ENCODE measurements at places on chromosomes 11 and 22.

- peak; percentile 67 for DNase-seq
Measured at GRCh38 chr11:28086569-28086968, 21.4 kb downstream of the KIF18A start.

- no peak for DNase-seq
Measured at GRCh38 chr11:13963169-13963948, 836 bp downstream of the SPON1 start.

- no peak for DNase-seq
Measured at GRCh38 chr11:45876401-45876800, 9.1 kb upstream of the MAPK8IP1 start.

DNA sequence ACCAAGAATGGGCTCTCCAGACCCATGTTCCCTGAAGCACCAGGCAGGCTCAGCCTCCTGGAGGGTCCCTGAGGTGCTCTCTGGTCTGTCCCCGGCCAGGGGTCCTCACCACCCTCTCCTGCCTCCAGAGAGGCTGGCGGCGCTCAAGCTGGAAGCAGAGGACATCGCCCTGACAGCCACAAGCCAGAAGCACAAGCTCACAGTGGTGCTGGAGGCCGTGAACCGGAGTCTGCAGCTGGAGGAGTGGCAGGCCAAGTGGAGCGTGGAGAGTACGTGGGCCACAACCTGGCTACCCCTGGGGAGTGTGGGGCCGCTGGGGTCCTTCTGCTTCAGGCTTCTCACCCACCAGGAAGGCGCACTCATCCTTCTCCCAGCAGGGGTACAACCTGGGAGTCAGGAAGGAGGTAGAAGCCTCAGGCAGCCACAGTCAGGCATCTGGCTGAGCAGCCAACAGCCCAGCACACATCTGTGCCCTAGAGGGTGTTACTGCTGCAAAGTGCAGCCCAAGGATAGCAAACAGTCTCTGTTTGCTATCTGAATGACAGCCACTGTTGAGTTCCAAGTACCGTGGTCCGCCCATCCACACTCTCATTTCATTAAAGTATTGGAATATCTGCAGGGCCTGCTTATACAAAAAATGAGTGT lies 8.4 kb downstream of the PARVG start:
- no peak for DNase-seq

DNA sequence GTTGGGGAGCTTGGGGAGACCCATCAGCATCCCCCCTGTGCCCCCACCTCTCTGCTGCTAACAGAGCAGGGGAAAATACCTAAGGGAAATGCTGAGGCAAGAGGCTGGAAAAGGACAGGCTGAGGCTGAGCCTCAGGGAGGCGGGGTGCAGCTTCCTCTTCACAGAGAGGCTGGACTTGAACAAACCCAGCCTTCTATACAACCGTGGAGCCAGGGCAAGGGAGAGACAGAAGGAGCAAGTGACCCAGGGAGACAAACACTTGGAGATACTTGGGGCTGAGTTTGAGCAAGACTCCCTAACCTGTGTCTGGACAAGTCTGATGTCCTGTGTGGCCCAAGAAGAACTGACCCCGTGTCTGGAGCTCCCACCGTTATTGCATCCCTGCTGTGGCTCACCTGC lies at the start of gene SLCO2B1:
SLCO2B1 (plus strand) TSS at position 229 of the 400 bp plus-strand sequence. CDS start 275 bp downstream, outside the sequence.
- DNase-seq, result no peak

DNA sequence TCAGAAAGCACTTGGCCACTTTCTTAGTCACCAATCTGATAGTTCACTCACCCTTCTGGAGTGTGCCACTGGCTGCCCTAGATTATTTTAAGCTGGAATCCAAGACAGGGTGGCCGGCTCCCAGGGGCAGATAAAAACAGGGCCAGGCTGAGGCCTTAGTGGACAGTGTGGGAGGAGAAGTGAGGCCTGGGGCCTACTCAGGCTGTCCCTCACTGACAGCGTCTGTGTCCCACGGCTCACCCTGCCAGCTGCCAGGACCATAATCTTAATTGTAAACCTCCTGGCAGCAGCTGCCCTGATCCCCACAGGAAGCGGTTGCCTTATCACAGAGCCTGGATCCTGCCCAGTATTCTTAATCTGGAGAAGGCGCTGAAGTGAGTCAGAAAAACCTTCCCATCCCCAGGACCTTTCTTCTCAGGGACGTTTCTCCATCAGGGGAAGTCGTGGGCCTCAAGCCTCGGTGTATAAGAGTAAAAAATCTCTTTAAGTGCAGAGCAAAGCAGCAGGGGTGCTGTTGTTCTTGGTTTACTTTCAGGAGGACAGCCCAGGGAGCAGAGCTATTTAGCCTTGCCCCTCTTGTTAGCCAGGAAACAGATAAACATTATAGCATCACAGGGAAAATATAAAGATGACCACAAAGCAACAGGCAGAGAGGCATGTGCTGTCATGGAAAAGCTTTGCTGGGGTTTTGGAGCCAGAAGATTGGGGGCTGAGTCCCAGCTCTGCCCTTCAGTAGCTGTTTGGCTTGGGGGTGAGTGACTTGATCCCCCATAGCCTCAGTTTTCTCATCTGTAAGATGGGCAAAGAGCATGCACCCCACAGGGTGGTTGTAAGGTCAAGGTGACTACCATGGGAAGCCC lies 39.6 kb downstream of the TSPAN18 start:
- DNase-seq, result no peak

- no peak for DNase-seq
Measured at GRCh38 chr11:79200398-79201070, 240.3 kb downstream of the TENM4 start.

GRCh38 chr11:23359297-23359696 lies 499.0 kb upstream of the CCDC179 start:
- DNase-seq, result peak; percentile 78

DNA sequence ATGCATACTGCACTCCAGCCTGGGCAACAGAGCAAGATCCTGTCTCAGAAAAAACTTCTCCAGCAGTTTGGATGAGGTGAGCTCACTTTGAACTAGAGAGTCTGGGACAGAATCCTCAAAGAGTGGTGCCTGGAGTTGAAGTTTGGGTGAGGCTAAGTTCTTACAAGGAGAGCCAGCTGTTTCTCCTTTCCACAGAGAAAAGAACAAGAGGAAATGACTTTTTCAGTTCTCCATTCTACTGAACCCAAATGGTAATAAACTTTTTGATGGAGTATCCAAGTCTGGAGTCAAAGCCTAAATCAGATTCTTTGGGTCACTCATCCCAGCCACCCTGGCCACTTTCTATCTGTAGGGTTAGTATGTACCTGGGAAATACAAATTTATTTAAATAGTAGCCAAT lies 102.7 kb downstream of the TRAF6 start:
- no peak for DNase-seq

DNA sequence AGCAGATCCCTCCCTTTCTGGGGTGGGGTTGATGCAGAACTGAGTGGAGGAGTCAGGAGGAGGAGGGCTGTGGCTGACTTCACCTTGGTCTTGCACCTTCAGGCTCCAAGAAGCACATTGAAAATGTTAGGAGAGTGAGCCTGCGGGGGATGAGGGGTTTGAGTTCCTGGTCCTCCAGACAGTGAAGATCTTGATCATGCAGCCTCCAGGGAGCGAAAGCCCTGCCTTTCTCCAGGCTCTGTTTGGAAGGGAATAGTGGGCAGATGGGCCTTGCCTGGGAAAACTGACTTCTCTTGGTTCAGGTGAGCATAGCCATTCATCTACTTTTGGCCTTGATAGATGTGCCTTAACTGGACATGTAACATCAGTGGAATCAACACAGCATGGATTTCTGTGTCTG lies 267.6 kb upstream of the B3GAT1 start:
- DNase-seq, result no peak

DNA sequence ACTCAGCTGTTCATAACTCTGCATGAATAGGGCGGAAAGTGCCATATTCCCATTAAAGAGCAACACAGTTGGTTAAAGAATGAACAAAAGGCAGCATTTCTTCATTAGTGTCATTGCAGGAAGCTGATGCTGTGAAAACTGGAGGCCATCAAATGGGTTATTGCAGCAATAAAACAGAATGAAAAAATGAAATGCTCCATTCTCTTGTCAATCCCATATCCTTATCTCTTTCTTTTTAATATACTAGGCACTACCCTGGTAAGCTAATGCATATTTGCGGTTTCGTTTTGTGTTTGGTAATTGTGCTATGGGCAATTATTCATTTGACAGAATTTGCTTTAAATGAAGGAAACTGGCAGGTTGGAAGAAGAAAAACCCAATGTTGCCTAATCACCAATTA lies 25.3 kb downstream of the C11orf71 start:
- DNase-seq, result no peak

GRCh38 chr11:25597696-25598095 lies 734.2 kb upstream of the ANO3 start:
- no peak for DNase-seq

DNA sequence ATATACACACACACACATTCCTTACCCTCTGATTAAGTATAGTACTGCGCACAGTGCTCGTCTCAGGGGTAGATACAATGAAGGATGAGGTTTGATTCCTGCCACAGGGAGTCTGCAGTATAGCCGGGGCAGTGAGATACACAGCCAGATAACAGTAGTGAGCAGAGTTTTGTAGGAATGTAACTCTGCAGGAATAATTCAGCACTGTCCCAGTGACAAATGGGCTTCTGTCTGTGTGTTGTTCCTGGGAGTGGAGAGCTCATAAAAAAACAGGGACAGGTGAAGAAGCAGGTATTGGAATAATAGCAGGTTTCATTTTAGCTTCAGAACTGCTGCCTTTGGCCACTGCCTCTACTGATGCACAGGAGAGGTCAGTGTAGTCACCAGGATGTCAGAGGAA lies 85.3 kb upstream of the OR9Q1 start:
- no peak for DNase-seq

GRCh38 chr22:36874309-36874696 lies 13.5 kb downstream of the NCF4 start:
- DNase-seq, result no peak

GRCh38 chr11:94457118-94458029 lies 36.3 kb downstream of the MRE11 start:
- no peak for DNase-seq

DNA sequence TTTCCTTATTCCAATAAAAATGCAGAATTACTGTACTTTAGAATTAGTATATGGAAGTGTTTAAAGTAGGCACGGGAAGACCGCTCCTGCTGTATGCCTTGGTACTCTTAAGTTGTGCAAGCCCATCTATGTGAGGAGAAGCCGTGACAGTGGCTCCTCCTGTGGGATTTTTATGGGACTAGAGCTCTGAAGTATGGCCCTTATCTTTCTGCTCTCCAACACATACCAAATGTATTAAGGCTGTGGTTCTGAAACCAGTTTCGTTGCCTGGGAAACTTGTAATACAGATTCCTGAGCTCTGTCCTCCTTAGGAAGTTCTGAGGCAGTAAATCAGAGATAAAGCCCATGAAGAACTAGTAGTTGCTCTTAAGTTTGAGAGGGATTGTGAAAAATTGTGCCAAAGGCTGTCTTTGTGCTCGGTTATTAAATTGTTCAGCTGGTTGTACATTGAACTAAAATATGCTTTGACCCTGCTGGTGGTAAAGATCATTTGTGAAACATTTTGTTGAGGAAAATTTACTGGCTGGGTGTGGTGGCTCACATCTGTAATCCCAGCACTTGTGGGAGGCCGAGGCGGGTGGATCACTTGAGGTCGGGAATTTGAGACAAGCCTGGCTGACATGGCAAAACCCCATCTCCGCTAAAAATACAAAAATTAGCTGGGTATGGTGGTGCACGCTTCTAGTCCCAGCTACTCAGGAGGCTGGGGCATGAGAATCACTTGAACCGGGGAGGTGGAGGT lies 29.3 kb downstream of the RTN3 start:
- peak; percentile 32 for DNase-seq

DNA sequence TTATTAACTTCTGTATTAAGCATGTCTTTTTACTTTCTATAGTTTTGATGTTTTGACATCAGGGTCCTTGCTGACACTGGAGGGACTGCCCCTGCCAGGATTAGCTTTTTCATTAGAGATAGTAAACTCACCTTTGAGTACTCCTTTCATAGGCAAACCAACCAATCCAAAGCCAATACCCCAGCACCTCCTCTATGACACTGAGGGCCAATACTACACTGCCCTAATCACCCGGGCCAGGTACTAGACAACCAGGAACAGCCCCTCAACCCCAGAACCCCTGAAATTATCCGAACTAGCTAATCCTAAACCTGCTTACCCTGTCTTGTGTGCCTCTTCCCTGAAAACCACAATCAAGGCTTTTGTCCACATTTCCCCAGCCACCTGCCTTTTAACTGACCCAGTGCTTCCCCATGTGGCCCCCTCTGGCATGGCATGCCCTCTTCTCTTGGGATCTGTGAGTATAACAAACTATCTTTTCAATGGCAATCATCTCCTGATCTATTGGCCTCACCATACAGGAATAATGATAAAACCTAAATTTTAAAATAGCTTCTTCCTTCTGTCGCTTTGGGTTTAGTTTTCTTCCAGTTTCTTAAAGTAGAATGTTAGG lies 31.2 kb downstream of the RAB6A start:
- no peak for DNase-seq

- no peak for DNase-seq
Measured at GRCh38 chr11:134661660-134662059, 249.6 kb upstream of the B3GAT1 start.

DNA sequence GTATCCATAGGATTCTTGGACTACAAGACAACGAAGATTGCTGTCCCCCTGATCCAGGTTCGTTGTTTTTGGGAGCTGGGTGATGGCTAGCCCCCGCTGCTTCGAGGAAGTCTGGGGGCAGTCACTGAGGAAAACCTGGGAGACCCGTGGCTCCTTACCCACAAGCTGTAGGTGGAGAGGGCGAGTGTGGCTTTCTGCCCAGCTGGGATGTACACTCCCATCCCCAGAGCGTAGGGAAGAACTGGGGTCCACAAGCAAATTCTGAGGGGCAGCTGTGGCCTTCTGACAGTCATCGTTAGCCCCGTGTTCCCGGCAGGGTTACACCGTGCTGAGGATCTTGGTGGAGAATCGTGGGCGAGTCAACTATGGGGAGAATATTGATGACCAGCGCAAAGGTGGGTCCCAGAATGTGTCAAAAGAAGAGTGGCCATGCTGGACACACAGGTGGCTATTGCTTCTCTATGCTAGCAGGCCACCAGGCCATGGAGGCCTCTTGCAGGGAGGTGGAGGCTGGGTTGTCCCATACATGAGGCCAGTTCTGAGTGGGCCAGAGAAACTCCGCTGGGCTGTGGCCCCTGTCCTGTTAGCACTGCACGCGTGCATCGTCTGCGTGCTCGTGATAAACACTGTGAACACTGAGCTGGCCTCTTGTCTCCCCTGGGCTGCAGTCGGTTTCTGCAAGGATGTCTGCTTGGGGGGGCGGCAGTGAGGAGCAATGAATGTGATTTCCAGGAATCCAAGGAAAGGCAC lies 39.8 kb downstream of the GLB1L2 start:
- DNase-seq, result no peak

DNA sequence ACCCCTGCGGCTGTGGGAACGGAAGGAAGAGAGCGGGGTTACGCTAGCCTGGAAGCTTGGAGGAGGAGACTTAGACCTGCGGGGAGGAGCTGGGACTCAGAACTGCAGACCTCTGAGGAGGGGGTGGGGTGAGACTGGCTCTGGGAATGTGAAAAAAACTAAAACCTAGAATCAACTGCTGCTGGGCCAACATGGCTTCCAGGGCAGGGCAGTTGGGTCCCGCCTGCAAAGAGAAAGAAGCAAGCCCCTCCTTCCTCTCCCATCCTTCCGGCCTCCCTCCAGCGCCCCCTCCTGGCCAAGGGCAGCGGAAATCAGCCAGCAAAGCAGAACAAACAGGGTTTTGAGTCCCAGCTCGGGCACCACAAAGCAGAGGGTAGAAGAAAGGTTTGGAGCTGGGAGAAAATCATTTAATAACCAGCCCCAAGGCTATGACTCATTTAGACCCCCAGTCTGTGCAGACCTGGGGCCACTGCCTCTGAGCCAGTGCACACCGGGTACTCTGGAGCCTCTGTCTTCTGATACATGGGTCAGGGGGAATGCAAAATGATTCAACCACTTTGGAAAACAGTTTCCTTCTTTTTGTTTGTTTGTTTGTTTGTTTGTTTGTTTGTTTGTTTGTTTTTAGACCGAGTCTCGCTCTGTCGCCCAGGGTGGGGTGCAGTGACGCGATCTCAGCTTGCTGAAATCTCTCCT lies 7.3 kb upstream of the NCF4 start:
- no peak for DNase-seq

Measured in fibroblast of skin of left biceps (primary cell).